ENCODE measurements at places on chromosomes 2 and 18.

DNA sequence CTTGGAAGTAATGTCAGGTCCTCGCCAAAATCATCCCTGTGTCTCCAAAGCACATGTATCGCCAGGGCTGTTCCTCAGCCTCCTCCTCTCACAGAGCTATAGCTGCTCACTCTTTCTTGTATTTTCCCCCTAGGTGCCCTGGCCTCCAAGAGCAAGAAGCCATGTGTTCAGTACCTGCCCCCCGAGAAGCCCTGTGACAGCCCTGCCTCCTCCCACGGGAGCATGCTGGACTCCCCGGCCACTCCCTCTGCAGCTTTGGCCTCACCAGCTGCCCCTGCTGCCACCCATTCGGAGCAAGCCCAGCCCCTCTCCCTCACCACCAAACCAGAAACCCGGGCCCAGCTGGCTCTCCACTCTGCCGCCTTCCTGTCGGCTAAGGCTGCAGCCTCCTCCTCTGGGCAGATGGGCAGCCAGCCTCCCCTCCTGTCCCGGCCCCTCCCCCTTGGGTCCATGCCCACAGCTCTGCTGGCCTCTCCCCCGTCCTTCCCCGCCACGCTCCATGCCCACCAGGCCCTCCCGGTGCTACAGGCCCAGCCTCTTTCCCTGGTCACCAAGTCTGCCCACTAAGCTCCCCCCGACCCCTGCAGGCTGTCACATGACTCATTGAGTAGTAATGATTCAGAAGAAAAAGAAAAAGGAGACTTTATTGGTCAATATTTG, 18.8 kb downstream of the TGOLN2 start:
- DNase-seq = no peak

- no peak for DNase-seq
Observed at GRCh38 chr18:44851856-44852621, 171.4 kb downstream of the SETBP1 start.

DNA sequence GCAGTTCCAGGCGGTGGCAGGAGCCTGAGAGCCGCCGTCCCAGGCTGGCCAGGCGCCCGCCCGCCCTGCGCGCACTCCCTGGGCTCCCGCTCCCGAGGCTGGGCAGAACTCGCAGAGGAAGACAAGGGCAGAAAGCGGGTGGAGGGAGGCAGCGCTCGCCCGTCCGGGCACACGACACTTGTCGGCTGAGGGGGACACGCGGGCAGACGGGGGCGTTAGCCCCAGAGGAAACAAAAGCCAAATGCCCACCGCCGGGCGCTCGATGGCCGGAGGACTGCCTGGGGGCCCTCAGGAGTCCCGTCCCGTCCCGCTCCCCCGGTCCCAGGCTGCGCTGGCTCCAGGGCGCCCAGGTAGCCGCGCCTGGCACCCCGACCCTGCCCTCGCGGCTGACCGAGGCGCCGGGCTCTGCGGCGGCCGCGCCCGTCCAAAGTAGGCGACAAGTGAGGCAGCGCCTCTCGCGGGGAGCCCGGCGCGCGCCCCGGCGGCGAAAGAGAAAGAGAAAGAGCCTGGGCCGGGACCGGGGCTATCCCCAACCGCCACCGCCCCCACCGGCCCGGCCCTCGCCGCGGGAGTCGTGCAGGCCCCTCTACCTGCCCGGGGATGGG, 491 bp downstream of the L3MBTL4 start:
- DNase-seq = peak; percentile 6

GRCh38 chr2:164046040-164046439, 310.2 kb upstream of the FIGN start:
- no peak for DNase-seq

- DNase-seq = no peak
Observed at GRCh38 chr18:8339952-8340351, 269.3 kb upstream of the RAB12 start.

- DNase-seq = no peak
Observed at GRCh38 chr2:202064881-202065230, 8.2 kb upstream of the KIAA2012 start.

DNA sequence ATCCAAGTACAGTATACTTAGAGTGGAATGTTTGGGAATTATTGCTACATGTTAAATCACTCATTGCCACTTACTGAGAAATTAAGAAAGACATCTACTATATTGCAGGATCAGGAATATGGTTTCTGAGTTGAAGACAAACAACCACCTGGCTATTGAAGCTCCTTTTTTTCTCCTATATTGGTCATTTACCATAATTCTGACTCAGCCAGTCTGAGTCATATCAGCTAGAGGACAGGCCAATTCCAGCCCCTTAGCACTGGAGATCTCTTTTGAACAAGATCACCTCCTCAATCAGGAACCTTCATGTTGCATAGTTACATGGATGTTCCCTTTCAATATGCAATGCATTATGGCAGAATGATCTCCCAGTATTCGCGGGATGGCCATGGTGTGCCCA, 42.7 kb upstream of the CDH19 start:
- DNase-seq = no peak

GRCh38 chr2:4973973-4974372, 718.2 kb upstream of the SOX11 start:
- no peak for DNase-seq

Measured in stromal cell of bone marrow (primary cell).